ENCODE measurements at places on chromosomes 4 and X.

DNA sequence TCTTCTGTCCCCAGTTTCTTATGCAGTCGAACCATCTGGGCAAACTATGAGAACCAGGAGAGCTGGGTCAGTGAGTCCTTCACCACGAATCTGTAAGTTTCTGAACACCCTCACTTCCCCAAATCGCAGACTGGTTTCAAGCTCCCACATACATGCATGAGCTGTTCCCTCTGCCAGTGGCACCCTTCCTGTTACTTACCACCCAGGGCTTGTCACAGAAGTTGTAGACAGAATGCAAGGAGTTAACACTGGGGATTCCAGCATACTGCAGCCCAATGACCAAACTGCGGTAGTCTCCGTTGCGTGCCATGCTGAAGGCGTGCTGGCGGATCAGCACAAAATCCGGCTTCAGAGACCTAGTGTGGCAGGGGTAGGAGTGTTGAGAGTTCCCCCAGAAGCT, 14.6 kb downstream of the SYN1 start:
- DNase-seq: no peak

DNA sequence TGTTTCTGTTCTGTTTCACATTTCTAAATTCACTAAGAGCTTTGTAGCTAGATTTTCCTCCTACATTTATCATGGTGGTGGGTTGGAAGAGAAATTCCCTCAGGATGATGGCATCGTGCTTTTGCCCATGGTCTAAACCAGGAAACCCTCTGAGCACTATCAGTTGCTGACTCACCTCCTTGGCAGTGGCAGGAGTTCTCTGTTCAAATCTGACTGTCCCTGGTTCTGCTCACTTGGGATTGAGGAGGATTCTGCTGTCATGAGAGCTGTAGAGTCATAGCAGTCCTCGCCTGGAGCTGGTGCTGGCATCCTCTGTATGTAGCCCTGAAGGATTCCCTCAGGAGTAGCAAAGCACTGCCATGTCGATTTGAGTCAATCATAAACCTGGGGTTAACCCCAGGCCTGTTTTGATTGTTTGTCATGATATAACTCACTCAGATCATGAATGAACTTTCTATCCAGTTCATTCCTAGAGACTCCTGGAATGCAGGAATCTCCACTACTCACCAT, 9.4 kb downstream of the TEX13A start:
- DNase-seq: no peak

GRCh38 chr4:141058591-141059512, 74.4 kb downstream of the RNF150 start:
- peak; percentile 69 for DNase-seq

- peak; percentile 82 for DNase-seq
These were observed 47.4 kb downstream of the FGF2 start for GRCh38 chr4:122873821-122874593.

GRCh38 chr4:1624519-1624910, 59.6 kb downstream of the FAM53A start:
- DNase-seq: no peak

GRCh38 chrX:155009994-155010472, 12.5 kb downstream of the F8 start:
- DNase-seq: no peak

DNA sequence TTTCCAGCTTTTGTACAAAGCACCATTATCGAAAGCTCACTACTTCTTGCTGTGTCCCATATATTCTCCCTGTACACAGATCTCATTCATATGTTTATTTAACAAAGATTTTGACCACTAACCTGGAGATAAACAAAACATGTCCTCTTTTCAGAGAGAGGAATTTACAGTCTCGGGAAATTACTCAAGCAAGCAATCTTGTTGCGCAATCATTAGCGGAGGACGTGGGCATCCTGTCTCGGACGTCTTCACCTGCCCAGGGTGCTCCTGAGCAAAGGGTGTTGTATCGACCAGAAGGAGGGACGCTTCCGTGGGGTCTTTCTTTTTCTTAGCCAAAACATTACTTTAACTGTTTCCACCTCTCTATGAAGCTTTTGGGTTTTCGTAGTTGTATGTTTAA, 66.5 kb upstream of the CLCN4 start:
- DNase-seq: no peak

GRCh38 chr4:11218692-11219091, 210.0 kb downstream of the HS3ST1 start:
- DNase-seq: no peak

GRCh38 chr4:158778712-158779111, 9.9 kb downstream of the FNIP2 start:
- DNase-seq: no peak

GRCh38 chr4:54542540-54543041, 115.2 kb upstream of the KIT start:
- DNase-seq: peak; percentile 20

- DNase-seq: peak; percentile 33
These were observed 149.1 kb upstream of the PCDH10 start for GRCh38 chr4:133000012-133000411.

DNA sequence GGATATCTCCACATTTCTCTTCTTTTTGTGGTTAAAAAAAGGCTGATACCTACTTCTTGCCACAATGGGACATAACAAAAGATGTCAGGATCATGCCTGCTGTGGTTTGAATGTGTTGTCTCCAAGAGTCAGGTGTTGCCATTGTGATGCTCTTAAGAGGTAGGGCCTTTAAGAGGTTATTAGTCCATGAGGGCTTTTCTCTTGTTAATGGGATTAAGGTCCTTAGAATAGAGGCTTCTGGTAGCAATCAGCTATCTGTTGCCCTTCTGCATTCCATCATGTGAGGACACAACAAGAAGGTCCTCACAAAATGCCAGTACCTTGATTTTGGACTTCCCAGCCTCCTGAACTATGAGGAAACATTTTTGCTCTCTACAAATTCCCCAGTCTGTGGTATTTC, 191.4 kb downstream of the GBA3 start:
- DNase-seq: no peak

All from astrocyte of the spinal cord (primary cell).